Breast epithelium (tissue), 4 donors: ENCODE measurements at places on chromosomes 1 and 21. TPM values are rescaled to one million over a fixed set of nuclear protein-coding genes. Genes with fewer than 3 reads are reported as not detected.

CLCA2 gene
- 1.6 TPM for total RNA-seq

- DNase-seq, result no peak
These were observed 971.0 kb downstream of the AMY1C start for GRCh38 chr1:104720741-104721140.

SLC16A4 gene
- total RNA-seq, result 31.5 TPM

KCNH1 gene
- total RNA-seq, result not detected

DENND2C gene
- total RNA-seq, result 2.6 TPM

DNA sequence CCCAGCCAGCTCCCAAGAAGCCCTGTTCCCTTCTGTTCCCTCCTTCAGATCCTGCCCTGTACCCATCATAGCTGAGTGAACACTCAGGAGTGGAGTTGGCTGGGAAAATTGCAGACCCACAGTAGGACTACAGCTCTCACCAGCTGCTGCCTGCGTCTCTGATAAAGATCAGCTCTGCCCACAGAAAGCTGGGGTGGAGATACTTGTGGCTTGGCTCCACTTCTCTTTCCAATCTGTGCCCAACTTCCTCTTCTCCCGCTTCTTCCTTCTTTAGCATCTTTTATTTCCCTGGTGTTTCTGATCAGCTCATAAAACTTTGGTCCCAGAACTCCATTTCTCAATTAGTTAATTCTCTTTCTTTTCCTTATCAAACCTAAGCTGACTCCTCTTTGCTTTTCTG lies 5.5 kb upstream of the CD1A start:
- DNase-seq, result no peak

DNA sequence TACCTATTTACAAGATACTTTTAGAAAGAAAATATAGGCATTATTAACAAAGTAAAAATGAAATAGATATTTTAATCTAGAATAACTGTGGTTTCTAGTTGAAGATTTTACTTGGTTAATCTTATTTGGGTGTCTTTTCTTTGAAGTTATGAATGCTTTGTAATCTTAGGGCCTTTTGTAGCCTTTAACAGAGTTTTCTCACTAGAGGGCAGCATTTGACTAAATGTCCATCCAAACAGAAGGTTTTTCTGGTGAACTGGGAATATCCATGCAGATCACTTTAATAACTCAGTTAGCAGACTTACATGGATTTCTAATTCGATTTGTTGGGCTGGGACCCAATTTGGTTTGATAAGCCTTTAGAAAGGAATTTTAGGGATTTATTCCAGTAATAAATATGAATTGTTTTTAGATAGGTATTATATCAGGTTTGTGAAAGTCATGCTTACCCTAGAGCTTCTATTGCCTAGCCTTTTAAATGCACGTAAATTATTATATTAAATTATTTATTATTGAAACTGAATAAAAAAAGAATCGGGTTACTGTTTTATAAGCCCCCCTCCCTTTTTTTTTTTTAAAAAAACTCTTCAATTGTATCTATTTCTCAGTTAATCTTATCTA lies 119.7 kb downstream of the ZNF326 start:
- DNase-seq, result no peak

- DNase-seq, result no peak
These were observed 60.6 kb upstream of the LAMC2 start for GRCh38 chr1:183125279-183125999.

DNA sequence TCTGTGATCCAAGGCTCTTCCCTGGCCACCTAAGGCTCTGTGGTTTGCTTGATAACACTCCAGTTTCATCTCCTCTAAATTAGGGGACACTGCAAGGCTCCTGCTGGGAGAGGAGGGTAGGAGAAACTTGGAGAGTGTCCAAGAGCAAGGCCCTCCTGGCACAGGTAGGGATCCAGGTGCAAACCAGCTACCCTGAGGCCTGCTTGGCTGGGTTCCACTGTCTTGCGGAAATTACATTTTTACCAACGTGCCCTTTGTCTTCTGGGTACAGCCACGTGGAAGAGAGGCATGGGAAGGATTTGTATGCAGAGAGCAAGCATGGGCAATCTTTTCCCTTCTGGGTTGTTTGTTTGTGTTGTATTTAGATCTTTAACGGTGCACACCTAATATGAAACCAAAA lies 132.5 kb downstream of the PRDM2 start:
- DNase-seq, result no peak

C2CD2 gene
- 73.8 TPM for total RNA-seq
